Tongue (tissue), 3 donors: ENCODE measurements at places on chromosomes 6 and 20. TPM values are rescaled to one million over a fixed set of nuclear protein-coding genes. Genes with fewer than 3 reads are reported as not detected.

DNA sequence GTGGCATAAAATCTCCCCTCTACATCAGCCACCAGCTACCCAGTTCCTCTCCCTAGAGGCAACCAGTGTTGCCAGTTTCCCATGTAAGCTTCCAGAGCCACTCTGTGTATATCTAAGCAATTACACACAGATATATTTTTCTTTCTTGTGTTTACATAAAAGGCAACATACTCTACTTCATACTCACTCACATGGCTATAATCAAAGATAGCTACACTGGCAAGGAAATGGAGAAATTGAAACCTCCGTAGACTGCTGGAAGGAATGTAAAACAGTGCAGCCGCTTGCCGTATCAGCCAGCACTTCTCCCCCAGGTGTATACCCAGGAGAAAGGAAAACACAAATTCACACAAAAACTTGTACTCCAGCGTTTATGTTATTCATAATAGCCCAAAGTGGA lies 38.5 kb upstream of the NELFCD start:
- no peak for DNase-seq

DNA sequence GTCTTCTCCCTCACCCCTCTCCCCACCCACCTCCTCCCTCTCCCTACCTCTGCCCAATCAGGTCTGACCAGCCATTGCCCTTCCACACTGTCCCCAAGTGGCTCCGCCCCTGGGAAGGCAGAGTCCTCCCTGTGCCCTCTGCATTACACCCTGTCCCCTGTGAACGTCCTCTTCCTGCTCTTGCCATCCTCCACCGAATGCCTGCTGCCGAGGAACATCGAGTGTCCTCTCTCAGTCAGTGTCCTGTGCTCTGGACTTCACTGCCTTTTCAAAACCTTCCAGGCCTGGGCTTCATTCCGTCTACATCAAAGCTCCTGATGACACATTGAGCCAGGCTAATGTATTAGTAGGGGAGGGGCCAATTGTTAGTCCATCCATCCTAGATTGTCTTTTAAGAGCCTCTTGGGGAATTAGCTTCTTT lies 3.3 kb upstream of the PACSIN1 start:
- no peak for DNase-seq

- no peak for DNase-seq
These were observed 40.4 kb downstream of the SNX5 start for GRCh38 chr20:17928211-17928611.

GRCh38 chr20:19659448-19659847 lies 98.6 kb upstream of the RIN2 start:
- DNase-seq: no peak

The OPRL1 gene
- 0.62 TPM for total RNA-seq

The GSTA2 gene
- not detected for total RNA-seq

The OR2J3 gene
- total RNA-seq: not detected

The TRIM31 gene
- total RNA-seq: not detected

DNA sequence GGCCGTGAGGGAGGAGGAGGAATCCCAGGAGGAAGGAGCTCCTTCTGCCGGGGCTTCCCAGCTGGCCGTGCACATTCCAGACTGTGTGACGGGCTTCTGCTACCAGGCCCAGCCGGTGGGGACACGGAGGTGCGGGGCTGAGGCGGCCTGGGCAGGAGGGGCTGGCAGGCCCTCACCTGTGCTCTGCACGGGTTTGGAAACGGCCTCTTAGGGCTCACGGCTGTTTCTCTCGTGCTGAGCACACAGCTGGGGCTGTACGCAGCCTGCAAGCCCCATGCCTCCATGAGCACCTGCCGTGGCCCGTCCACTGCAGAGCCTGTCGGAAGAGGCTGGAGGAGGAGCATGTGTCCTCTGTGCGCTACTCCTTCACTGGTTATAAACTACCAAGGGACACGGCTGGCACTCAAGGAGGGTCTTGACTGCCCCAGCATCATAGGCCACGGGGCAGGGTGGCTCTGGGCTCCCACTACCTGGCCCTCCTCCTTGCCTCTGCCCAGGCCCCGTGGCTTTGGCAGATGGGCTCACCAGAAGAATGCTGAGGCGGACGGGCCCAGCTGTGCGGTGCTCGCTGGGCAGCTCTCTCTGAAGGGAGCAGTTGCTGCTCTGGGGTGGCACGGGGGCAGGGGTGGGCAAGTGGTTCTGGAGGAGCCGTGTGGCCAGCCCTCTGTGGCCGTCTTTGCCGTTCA lies 15.8 kb downstream of the NPEPL1 start:
- peak; percentile 81 for DNase-seq

- no peak for DNase-seq
These were observed 110.3 kb downstream of the CARMIL1 start for GRCh38 chr6:25389471-25389870.
